ENCODE measurements at places on chromosomes 6 and 20.

- no peak for DNase-seq
These were observed 50.7 kb upstream of the CD83 start for GRCh38 chr6:14066782-14067406.

DNA sequence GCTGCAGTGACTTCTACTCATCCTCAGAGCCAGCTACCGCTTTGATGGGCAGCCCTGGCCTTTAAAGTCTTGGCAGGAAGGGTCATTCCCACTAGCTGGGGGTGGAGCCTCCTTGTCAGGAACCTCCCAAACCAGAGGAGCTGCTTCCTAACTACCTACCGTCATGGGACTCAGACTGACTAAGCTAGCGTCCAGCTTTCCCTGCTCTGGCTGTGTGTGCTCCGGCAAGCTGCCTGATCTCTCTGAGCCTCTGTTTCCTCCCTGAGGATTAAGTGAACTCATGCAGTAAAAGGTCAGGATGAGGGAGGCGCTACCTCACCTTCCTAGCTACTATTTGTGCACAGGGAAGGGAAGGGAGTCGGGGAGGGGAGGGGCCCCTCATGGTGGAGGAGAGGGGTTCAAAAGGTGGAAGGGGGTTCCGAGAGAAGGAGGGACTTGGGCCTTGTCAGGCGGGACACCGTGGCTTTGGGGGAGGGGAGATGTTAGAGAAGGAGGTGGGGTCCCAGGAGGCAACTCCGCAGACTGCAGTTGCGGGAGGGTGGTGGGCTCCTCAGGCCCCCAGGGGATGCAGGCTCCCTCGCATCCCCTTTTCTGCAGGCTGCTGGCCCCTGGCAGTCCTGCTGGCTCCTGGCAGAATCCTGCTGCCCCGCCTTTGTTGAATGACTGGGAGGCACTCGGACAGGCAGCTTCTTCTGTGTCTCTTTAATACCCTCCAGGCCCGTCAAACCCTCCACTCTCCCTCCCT, 9.8 kb downstream of the DUSP15 start:
- no peak for DNase-seq

GRCh38 chr20:35275741-35276251, 2.1 kb downstream of the MMP24OS start:
- no peak for DNase-seq

- no peak for DNase-seq
These were observed 131.8 kb upstream of the SRSF6 start for GRCh38 chr20:43325926-43326325.

DNA sequence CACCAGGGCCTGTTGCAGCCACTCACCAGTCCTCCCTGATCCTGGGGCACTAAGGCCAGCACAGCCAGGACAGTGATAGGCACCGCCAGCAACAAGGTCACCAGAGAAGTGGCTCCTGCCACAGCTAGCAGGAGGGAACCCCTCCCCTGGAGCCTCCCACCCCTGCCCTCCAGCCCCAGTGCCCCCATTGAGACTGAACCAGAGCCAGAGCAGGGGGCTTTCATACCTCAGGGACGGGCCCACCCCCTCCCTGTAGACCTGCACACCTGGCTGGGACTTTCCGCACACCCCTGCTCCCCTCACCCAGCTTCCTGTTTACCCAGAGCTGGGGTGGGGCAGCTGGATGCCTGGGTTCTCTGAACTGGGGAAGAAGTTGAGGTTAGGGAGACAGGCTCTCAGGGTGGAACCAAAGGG, at the start of gene LTB:
Gene LTB, minus strand, starts transcription at position 195 of the 414 bp plus-strand sequence. Its CDS starts 7 bp downstream, at position 188.
- DNase-seq = no peak

GRCh38 chr6:35178932-35179832, 34.6 kb upstream of the SCUBE3 start:
- DNase-seq = no peak

DNA sequence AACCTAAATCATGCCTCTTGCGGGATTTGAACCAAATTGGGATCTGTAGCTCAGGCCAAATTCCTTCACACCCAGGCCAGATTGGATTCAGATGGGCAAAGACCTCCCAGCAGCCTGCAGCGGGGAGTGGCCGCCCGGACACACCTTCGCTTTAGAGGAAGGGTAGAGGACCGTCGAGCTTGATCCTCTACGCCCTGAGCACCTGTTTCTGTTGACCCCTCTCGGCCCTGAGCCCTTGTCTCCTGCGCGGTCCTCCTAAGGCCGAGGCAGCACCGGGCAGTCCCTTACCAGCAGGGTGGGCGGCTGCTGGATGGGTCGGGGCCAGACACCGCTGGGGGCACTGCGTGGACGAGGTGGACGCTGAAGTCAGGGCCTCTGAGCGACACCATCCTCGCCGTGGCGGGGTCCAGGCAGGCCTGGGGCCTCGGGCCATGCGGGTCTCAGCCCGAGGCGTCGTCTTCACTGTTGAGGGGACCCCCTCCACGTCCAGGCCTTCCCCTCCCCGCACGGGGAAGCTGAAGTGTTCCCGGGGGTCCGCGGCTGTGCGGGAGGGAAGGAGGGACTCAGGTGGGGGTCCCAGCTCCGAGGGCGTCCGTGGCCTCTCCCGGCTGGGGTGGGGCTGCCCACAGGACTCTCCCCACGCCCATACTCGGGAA, 114.8 kb downstream of the SMOC2 start:
- DNase-seq = no peak

- no peak for DNase-seq
These were observed 30.3 kb downstream of the CEBPB start for GRCh38 chr20:50220894-50221365.

- no peak for DNase-seq
These were observed 5.8 kb downstream of the HMGA1 start for GRCh38 chr6:34242252-34243130.

DNA sequence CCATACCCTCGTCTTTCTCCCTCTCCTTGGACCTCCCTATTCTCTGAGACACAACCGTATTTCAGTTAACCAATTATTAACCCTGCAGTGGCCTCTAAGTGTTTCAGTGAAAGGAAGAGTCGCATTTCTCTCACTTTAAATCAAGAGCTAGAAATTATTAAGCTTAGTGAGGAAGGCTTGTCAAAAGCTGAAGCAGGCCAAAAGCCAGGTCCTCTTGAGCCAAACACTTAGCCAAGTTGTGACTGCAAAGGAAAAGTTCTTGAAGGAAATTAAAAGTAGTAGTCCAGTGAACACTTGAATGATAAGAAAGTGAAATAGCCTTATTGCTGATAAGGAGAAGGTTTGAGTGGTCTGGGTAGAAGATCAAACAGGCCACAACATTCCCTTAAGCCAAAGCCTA, 58.3 kb downstream of the SNX9 start:
- DNase-seq = no peak
